Endothelial cell (in vitro differentiated cells): ENCODE measurements at places on chromosomes 13 and 19. TPM values are rescaled to one million over a fixed set of nuclear protein-coding genes. Genes with fewer than 3 reads are reported as not detected.

MTUS2 gene
- 0.90 TPM for total RNA-seq

DNA sequence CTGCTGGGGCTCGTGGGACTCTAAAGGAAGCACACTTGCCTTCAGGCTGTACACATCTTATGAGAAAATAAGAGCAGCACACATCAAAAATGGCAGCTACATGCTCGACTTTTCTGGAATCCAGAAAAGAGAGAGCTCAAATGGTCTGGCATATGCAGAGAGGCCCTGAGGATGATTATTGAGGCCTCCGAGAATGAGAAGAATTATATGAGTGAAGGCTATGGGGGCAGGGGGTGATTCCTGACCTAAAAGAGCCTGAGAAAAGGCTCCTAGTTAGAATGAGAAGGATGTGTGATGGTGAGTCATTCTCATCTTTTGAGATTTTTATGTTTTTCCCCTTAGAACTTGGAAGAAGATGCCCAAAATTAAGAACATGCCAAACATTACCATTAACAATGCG is 97.1 kb downstream of the HSPH1 start:
- no peaks in the 10 kb centered on the region for H3K4me1 ChIP-seq
- no peak overlapping the region for H3K27ac ChIP-seq

DNA sequence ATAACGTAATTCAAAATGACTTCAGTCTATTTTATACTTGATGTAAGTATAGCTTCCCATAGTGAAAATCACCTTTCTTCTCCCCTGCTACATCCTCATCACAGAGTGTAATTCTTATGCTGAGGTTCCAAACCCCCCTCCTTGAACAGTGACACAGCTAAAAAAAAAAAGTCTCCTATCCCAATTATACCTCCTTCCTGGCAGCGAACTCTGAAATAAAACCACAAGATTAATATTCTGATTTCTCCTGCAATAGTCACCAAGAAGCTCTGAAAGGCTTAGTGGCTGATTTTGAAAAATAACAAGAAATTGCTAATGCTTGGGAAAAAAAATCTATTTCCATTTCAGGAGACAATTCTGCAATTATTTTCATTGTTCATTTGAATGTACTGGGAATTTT is 36.3 kb downstream of the EFNB2 start:
- peak overlapping the region; percentile 19 for H3K4me3 ChIP-seq
- no peak for DNase-seq
- peaks cover 7% of the 10 kb centered on the region for H3K27me3 ChIP-seq

POU2F2 gene
- 5.7 TPM for total RNA-seq

BAX gene
- total RNA-seq: 286 TPM

TTC9B gene
- total RNA-seq: 1.1 TPM

- no peak overlapping the region for H3K4me3 ChIP-seq
- H3K36me3 ChIP-seq: peaks cover 21% of the 10 kb centered on the region
- DNase-seq: no peak
- H3K27me3 ChIP-seq: peaks cover 12% of the 10 kb centered on the region
- H3K27ac ChIP-seq: peak overlapping the region; percentile 54
Measured at GRCh38 chr13:106587787-106588186, 19.9 kb upstream of the ARGLU1 start.
